ENCODE measurements at places on chromosomes 7 and 10. TPM values are rescaled to one million over a fixed set of nuclear protein-coding genes. Genes with fewer than 3 reads are reported as not detected.

The LIPK gene
- total RNA-seq, result not detected

The SPDYE2 gene
- not detected for total RNA-seq

The DDX50 gene
- total RNA-seq, result 40.5 TPM

The ZNF394 gene
- 23.8 TPM for total RNA-seq

The NOD1 gene
- total RNA-seq, result 6.9 TPM

The VPS37D gene
- 4.3 TPM for total RNA-seq

The UPK3B gene
- 16.8 TPM for total RNA-seq

The NME8 gene
- not detected for total RNA-seq

The SERPINE1 gene
- total RNA-seq, result 98.2 TPM

The RHBDD2 gene
- 61.1 TPM for total RNA-seq

The SUGCT gene
- total RNA-seq, result 12.0 TPM

The RINT1 gene
- 8.2 TPM for total RNA-seq

The REPIN1 gene
- 79.1 TPM for total RNA-seq

The BAIAP2L1 gene
- 32.0 TPM for total RNA-seq

The CCDC172 gene
- total RNA-seq, result not detected

The SPDYE11 gene
- 0.07 TPM for total RNA-seq

The LRMDA gene
- 6.8 TPM for total RNA-seq

The CYP2E1 gene
- 0.43 TPM for total RNA-seq

The GPNMB gene
- total RNA-seq, result 32.1 TPM

The ZNF722 gene
- not detected for total RNA-seq

The PRPS1L1 gene
- total RNA-seq, result not detected

The AMZ1 gene
- total RNA-seq, result not detected

The MMP21 gene
- not detected for total RNA-seq

The SPACDR gene
- total RNA-seq, result 0.13 TPM
